Activated CD4-positive, alpha-beta T cell treated with anti-CD3 and anti-CD28 coated beads, Interleukin-2, amount 50 U/mL, for 48 hours (primary cell): ENCODE measurements at places on chromosomes 7 and 10.

DNA sequence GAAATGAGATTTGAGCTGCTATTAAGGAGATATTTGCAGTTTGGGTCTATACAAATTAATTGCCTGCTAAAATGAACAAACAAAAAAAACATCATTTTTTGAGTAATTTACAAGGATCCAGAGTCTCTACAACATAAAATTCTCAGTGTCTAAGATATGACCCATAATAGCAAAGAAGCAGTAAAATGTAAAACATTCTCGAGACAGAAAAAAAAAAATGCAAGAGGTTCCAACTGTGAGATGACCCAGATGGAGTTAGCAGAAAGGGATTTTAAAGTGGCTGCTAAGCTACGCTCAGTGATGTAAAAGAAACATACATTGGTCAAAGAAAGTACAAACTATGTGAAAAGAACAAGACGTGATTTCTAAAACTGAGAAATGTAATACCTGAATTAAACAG is 471.0 kb downstream of the SH2D4B start:
- DNase-seq, result no peak

GRCh38 chr7:104956753-104957450 is 57.1 kb upstream of the KMT2E start:
- no peak for DNase-seq

DNA sequence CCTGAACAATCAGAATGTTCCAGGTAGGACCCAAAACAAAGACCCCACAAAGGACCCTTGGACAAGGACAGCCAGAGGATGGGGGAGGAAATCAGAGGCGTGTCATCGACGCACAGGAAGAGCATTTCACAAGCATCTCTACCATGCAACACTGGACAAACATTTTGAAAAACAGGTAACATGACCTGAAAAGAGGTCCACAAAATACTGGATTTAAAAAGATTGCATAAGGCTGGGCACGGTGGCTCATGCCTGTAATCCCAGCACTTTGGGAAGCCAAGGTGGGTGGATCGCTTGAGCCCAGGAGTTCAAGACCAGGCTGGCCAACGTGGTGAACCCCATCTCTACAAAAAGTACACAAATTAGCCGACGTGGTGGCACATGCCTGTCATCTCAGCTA is 60.5 kb upstream of the RNF32 start:
- DNase-seq, result no peak

GRCh38 chr10:31927884-31928548 is 615 bp downstream of the ARHGAP12 start:
- DNase-seq, result peak; percentile 50

DNA sequence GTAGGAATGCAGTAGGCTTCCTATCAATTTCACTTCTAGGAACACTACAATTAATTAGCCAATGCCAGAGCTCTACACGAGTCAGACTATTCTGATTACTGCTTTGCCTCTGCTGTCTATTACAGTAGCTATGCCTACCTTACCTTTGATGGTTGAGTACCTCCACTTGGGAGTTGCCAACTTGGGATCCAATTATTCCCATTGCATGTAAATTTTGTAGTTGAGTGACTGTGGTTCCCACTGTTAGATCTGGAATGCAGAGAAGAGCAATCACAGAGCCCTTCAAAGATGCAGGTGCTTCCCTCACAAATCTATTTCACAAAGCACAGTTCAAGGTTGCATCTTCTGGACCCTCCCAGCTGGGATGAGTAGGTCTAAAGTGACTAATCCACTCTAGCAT is 62.9 kb upstream of the AASS start:
- no peak for DNase-seq

- no peak for DNase-seq
Measured at GRCh38 chr10:103828107-103828506, 27.3 kb downstream of the SH3PXD2A start.
